ENCODE measurements at places on chromosomes 4 and X.

DNA sequence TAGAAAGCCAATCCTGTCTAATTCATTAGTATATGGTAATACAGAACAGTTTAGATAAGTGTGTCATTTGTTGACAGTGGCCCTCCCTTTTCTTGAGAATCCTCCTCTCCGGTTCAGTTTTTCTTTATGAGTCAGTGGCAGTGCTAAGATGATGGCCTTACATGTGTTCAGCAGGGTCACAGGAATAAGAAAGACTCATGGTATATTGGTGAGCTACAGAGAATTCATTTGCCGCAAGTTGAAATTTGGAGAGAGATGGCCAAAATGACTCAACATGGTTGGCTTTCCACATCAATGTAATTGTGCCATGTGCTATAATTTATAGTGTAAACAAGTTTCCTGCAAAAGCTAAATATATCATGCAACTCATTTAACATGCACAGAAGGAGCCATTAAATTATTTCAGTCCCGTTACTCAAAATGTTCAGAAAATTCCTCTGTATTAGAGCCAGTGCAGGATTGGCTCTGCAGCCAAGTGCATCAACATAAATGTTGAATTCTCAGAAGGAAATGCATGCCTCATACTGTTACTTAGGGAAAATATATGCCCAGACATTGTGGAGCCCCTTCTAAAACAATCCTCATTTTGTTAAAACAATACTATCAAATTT, 374.3 kb downstream of the AFF2 start:
- no peaks in the 10 kb centered on the region for H3K27me3 ChIP-seq
- no peaks in the 10 kb centered on the region for H3K36me3 ChIP-seq
- no peak overlapping the region for H3K4me3 ChIP-seq
- no peaks in the 10 kb centered on the region for H3K4me1 ChIP-seq
- DNase-seq: no peak
- H3K27ac ChIP-seq: no peak overlapping the region

DNA sequence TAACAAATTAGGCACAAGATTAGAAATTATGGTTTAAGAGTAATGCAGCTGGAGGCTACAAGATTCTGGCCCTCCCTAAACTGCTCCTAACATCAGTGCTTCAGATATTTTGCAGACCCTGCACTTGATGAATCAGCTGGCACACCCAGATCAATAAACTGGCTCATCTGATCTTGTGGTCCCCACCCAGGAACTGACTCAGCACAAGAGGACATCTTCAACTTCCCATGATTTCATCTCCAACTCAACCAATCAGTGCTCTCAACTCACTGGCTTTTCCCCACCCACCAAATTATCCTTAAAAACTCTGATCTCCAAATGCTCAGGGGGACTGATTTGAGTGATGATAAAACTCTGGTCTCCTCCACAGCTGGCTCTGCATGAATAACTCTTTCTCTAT, 21.7 kb upstream of the TMEM33 start:
- no peaks in the 10 kb centered on the region for H3K4me1 ChIP-seq
- peaks cover 5% of the 10 kb centered on the region for H3K27me3 ChIP-seq
- no peaks in the 10 kb centered on the region for H3K36me3 ChIP-seq
- no peak overlapping the region for H3K27ac ChIP-seq
- no peak overlapping the region for H3K4me3 ChIP-seq

DNA sequence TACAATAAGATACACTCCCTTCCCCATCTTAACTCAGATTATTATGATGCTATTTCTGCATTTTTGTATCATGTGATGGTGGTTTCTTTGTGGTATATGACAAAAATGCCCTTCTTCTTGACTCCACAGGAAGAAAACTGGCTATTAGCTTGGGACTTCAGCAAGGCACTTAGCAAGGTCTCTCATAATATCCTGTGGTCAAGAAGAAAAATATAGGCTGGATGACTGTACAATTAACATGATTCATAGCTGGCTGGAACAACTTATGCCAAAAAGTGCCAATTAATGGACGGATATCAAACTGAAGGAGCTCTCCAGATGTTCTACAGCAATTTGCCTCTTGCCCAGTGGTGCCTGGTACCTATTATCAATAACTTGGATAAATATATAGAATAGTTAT, 2.3 kb upstream of the MID1IP1 start:
- H3K27me3 ChIP-seq: no peaks in the 10 kb centered on the region
- H3K36me3 ChIP-seq: no peaks in the 10 kb centered on the region
- H3K27ac ChIP-seq: no peak overlapping the region
- no peak for DNase-seq

GRCh38 chr4:13541720-13542576, 2.4 kb downstream of the NKX3-2 start:
- peak overlapping the region; percentile 74 for H3K4me3 ChIP-seq
- H3K36me3 ChIP-seq: peaks cover 4% of the 10 kb centered on the region
- H3K27me3 ChIP-seq: peaks cover 82% of the 10 kb centered on the region
- no peak overlapping the region for H3K27ac ChIP-seq

DNA sequence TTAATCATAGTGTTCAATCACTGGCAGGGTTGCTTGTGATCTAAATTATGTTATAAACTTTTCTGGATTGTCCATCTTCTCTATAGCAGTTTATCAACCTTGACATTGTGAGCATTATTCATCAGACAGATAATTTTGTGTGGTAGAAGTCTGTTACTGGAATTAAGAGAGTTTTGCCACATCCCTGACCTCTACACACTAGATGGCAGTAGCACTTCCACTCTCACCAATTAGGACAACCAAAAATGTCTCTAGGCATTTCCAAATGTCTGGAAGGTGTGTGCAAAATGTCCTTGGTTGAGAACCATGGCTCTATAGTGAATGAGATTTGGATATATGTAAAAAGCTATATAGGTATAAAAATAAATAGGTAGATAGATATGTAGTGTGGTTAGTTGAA, 324.1 kb upstream of the FAM47C start:
- H3K4me3 ChIP-seq: no peak overlapping the region
- no peaks in the 10 kb centered on the region for H3K4me1 ChIP-seq
